Right ventricle myocardium superior (tissue), 1 donor: ENCODE measurements at places on chromosomes 4 and X. TPM values are rescaled to one million over a fixed set of nuclear protein-coding genes. Genes with fewer than 3 reads are reported as not detected.

GRCh38 chr4:121189326-121190215 lies 25.4 kb upstream of the TNIP3 start:
- no peak for DNase-seq

The CENPVL2 gene
- total RNA-seq: not detected

GRCh38 chr4:142832022-142832421 lies 14.1 kb downstream of the INPP4B start:
- DNase-seq: no peak

- DNase-seq: no peak
Measured at GRCh38 chrX:114959729-114960128, 57.7 kb downstream of the IL13RA2 start.

The TMEM154 gene
- total RNA-seq: 1.9 TPM

DNA sequence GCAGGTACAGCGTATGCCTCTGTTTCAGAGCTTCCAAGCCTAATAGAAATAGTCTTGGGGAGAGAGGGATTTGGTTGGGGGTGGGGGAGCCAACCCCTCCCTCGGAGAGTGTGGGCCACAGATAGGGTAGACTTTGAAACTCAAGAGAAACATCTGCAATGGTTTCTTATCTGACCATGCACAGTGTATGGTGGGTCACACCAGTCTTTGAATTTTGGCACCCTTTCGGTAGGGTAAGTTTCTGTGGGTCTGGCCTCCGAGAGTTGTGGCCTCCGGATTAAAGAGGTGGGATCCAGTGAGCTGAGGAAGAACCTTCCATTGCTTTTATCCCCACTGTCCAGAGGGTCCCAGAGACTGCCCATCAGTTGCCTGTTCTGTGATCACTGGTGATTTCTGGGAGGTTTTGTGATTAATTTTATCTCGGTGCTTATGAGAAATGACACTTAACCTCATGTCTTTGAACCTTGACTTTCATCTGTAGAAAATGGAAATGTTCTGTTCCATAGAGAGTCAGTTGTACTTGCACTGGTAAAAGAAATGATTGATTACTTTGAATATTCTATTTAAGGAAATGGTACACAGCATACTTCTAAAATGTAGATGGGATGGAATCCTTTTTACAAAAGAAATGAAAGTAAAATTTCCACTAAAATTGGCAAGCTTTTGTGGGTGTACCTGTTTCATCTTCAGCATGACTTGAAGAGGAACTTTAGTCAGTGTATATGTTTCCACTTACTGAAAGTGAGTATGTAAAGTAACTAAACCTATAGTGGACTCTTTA lies 62.7 kb downstream of the TMEM131L start:
- DNase-seq: no peak
